ENCODE measurements at places on chromosomes 12 and 14.

- DNase-seq: no peak
Observed at GRCh38 chr14:105436891-105437722, 17.5 kb downstream of the MTA1 start.

GRCh38 chr12:57479043-57479375 is 657 bp downstream of the ARHGAP9 start:
- DNase-seq: no peak

- no peak for DNase-seq
Observed at GRCh38 chr12:92445253-92446082, 257.3 kb upstream of the PLEKHG7 start.

- DNase-seq: no peak
Observed at GRCh38 chr14:37584211-37585100, 10.6 kb downstream of the FOXA1 start.

- no peak for DNase-seq
Observed at GRCh38 chr12:90987520-90987919, 17.3 kb downstream of the EPYC start.
